Activated CD4-positive, CD25-positive, alpha-beta regulatory T cell (primary cell): ENCODE measurements at places on chromosomes 4 and X.

DNA sequence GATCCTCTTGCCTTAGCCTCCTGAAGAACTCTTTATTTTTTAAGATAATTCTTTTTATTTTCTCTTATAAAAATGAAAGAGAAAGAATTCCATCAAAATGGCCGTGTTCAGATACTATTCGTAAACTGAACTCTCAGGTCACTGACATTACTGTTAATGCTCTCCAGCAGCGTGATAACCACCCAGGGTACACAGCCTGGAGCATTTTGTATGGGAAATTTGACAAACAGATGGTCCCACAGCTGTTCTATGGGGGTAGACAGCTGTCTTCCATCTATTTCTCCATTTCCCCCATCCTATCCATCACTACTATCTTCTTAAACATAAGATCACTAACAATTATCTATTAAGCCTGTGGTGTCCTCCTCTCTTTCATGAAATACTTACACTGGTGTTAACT, 47.8 kb downstream of the SYNPO2 start:
- DNase-seq = no peak

DNA sequence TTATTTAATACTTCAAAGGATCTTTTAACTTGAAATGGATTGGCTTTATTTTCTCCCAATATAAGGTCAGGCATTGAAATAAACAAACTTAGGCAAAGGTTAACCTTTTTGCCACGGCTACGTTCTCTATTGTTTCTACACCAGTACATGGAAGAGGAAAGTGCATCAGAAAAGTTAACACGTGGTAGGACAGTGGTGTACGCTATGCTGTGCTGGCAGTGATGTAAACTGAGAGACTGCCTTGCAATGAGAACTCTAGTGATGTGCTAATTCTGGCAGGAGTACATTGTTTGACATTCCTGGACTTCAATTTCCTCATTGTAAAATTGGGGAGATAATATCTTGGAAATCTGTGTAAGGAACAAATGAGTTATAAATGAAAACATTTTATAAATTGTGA, 208.2 kb downstream of the TMA16 start:
- no peak for DNase-seq

DNA sequence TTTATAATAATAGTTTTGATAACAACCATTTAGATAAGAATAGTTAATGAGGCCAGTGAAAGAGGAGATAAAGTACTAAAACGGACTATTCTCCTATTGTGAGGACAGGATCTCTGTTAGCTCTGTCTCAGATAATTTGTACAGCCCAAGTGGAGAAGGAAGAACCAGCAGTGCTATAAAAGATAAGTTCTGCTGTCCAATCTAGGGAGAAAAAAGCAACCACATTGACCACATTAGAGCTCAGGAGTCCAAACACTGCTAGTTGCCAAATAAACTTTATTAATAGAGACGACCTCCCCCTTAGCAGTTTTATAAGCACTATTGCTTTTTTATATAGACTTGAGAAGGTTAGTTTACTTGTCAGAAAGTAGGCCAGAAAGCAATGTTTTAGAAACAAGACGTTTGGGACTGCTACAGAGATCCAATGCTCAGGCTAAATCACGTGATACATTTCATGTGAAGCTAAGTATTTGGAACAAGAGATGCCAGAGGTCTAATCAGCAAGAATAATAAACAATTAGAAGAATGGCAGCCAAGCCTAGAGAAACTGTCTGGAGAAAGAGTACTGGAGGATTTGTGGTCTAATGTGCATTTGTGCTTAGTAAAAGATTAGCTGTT, 15.9 kb downstream of the IL15 start:
- no peak for DNase-seq

- no peak for DNase-seq
Measured at GRCh38 chr4:143407474-143407873, 70.8 kb downstream of the GAB1 start.

DNA sequence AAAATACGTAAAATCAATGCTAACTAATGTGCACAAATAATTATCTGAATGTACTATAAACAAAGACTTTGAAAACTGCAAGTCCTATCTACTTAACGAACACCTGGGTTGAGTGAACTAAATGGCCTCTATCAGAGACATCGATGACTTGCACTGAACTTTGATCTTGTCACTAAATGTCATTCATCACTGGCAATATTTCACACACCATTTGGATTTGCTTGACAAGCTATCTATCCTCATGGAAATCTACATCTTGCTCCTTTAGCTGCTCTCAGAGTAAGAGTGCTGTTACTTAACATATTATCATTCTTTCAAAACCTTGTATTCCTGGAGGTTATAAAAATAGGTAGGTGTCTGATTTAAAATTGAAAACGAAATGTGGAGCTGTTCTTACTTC, 289.3 kb downstream of the TLL1 start:
- DNase-seq = no peak

- no peak for DNase-seq
Measured at GRCh38 chr4:13102092-13102742, 381.9 kb downstream of the RAB28 start.

DNA sequence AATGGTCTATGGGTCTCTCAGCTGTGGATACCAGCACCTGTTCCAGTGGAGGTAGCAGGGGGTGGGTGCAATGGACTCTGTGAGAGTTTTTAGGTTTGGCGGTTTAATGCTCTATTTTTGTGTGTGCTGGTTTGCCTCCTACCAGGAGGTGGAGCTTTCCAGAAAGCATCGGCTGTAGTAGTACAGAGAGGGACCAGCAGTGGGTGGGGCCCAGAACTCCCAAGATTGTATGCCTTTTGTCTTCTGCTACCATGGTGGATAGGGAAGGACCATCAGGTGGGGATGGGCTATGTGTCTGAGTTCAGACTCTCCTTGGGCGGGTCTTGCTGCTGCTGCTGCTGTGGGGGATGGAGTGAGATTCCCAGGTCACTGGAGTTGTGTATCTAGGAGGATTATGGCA, 557.2 kb upstream of the GRID2 start:
- DNase-seq = no peak

- no peak for DNase-seq
Measured at GRCh38 chrX:18643853-18644252, 28.1 kb downstream of the RS1 start.

DNA sequence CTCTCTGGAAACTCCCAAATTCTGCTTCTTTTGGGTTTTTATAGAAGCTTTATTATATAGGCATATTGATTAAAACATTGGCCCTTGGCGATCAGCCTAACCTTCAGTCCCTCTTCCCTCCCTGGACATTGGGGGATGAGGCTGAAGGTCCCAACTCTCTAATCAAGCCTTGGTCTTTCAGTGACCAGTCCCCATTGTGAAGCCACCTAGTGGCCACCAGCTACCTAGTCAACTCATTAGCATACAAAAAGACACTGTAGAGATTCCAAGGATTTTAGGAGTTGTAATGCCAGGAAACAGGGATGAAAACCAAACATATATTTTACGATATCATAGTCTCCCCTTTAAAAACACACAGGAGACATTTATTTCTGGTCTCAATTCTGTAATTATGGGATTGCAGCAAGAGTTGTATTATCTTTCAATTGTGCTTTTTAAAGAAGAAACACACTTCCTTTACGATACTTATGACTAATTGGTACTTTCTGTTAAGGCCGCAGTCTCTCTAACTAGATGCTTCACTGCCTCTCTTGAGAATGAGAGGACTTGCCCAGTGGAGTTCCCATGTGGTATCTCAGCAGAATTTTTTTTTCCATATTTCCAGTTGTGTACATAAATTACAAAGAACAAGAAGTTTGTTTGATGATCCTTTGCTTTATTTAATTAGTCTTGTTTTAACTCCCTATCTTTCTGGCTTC, 58.2 kb downstream of the WDR17 start:
- DNase-seq = no peak

GRCh38 chr4:139134403-139134802, 42.6 kb downstream of the ELF2 start:
- no peak for DNase-seq

DNA sequence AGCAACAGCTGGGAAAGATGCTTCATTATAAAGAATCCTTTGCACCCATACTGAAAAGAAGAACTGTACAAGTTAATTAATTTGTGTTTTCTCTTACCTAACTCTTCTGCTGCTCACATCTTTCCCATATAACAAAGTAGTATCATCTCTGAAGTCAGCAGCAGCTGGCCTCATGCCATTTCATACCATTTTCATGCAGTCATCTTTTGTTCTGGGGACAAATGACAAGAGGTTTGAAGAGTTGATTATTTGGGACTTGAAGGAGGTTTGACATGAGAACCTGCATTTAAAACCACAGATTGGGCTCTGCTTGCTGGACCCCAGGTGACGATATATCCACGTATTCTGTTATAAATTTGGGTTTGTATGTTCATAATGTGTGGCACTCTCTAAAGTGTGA, 430.3 kb downstream of the SPRY1 start:
- DNase-seq = no peak

- DNase-seq = no peak
Measured at GRCh38 chr4:12875640-12876243, 608.4 kb downstream of the RAB28 start.
